ENCODE measurements at places on chromosomes 2 and 18.

- no peak for DNase-seq
Observed at GRCh38 chr2:127270663-127271062, 23.3 kb downstream of the ERCC3 start.

DNA sequence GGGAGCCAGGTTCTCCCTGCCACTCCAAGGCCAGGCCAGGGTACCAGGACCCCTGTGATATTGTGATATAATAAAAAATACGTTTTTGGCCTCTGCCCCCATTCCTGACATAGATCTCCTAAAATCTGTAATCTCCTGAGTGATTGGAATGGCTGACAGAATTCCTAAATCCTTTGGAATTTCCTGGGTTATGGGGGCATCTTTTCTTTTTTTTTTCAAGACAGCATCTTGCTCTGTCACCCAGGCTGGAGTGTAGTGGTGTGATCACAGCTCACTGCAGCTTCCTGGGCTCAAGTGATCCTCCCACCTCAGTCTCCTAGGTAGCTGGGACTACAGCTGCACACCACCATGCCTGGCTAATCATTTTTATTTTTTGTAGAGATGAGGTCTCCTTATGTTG lies 26.2 kb upstream of the TUBB6 start:
- DNase-seq = no peak

DNA sequence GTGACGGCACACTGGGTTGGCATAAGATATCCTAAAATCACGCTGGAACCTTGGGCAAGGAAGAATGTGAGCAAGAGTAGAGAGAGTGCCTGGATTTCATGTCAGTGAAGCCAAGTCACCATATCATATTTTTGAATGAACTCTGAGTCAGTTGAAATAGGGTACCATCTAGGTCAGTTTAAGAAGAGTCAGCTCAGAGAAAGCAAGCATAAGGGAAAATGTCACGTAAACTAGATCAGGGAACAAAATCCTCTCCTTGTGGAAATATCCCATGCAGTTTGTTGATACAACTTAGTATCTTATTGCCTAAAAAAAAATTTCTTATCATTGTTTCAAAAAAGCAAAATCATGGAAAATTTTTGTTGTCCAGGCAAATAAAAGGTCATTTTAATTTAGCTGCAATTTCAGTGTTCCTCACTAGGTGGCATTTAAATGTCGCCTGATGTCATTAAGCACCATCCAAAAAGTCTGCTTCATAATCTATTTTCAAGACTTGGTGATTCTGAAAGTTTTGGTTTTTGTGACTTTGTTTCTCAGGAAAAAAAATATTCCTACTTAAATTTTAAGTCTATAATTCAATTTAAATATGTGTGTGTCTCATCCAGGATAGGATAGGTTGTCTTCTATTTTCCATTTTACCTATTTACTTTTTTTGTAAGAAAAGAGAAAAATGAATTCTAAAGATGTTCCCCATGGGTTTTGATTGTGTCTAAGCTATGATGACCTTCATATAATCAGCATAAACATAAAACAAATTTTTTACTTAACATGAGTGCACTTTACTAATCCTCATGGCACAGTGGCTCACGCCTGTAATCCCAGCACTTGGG lies 19.6 kb downstream of the RSAD2 start:
- no peak for DNase-seq

DNA sequence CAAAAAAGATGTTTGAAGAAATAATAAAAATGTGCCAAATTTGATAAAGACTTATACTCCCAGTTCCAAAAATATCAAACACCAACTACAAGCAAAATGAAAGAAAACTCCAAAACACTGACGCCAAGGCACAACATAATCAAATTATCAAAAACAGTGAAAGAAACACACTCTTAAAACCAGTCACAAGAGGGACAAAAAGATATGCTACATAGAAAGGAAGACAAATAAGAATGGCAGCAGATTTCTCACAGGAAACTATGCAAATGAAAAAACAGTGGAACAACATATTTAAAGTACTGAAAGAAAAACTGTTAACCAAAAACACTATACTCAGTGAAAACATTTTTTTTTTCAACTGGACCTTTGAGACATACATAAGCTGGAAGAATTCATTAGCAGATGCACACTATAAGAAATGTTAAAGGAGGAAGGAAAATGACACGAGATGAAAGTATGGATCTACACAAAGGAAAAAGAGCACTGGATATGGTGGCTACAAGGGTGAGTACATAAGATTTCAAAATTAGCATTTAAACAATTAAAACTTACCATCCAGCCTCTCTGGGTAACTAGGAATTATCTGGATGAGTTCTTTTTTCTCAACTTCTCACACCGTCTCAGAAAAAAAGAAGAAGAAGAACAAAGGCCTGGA lies 94.0 kb upstream of the ACVR1C start:
- no peak for DNase-seq

- peak; percentile 13 for DNase-seq
Observed at GRCh38 chr18:49031511-49032188, 80.9 kb upstream of the SMAD7 start.

All from stimulated activated CD4-positive, alpha-beta T cell treated with anti-CD3 and anti-CD28 coated beads, Interleukin-12 subunit alpha, Interleukin-12 subunit beta, amount 100 ng/mL, for 24 hours (primary cell).